Occipital lobe (tissue), 3 donors: ENCODE measurements at places on chromosomes 7 and 10. TPM values are rescaled to one million over a fixed set of nuclear protein-coding genes. Genes with fewer than 3 reads are reported as not detected.

DNA sequence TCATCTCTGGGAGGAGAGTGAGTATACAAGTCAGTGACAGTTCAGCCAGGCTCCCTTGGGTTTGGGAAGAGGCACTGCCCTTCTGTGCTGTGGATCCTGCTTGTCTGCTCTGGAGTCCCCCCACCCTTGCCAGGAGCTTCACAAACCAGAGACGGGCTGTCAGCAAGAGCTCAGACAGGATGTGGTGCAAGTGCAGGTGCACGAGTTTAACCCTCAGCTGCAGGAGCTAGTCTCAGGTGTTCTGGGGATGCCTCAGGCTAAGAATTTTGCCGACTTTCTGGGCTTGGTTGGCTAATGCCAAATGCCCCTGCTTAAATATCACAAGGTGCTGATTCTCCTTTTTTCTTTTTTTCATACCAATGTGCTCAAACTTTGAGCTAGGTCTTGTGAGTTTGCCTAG, 22.3 kb downstream of the ZNF783 start:
- DNase-seq, result no peak

DNA sequence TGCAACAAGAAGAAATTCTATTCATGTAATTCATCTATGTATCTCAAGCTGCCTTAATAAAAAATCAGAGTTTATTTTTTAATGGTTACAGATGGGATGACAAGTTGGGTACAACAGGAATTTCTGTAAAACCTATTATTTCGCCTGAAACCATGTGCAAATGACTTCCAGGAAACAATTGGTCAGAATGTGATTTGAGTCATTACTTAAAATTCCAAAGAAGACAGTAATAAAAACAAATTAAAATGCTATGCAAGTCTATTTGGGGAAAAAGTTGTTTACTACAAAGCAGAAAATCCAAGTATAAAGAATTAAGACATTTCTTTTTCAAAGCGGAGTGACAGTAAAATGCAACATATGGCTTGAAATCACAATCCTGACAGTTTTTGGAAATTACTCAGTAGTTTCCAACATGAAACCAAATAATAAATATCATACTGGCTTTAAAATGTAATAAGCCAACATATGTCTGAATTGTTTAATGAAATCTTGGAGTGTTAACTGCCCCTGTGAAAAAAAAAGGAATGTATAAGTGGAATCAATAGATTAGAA, 41.5 kb upstream of the SEMA3C start:
- no peak for DNase-seq

DNA sequence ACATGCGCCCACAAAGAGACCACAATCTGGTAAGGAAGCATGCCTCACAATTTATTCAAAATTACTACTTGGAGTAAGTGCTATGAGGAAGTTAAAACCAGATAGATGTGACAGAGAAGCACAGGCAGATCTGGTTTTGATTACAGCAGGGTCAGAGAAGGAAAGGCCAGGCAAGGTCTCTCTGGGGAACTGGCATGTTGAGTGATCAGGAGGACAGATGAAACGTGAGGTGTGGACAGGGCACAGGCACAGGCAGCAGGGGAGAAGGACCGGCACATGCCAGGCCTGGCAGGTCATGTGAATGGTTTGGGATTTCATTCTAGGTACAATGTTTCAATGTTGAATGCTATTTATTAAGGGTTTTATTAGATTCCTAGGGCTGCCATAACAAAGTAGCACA, 51.6 kb downstream of the GPAM start:
- DNase-seq, result no peak

DDIT4 gene
- total RNA-seq, result 30.6 TPM

ELN gene
- 10.9 TPM for total RNA-seq

PIP4K2A gene
- total RNA-seq, result 41.0 TPM

RBM20 gene
- total RNA-seq, result 2.2 TPM

IGF2BP3 gene
- total RNA-seq, result 84.1 TPM
